Cortex of kidney (tissue), 1 donor: ENCODE measurements at places on chromosomes 2 and 18.

- no peak for DNase-seq
These were observed 5.3 kb downstream of the APOB start for GRCh38 chr2:21038403-21039073.

DNA sequence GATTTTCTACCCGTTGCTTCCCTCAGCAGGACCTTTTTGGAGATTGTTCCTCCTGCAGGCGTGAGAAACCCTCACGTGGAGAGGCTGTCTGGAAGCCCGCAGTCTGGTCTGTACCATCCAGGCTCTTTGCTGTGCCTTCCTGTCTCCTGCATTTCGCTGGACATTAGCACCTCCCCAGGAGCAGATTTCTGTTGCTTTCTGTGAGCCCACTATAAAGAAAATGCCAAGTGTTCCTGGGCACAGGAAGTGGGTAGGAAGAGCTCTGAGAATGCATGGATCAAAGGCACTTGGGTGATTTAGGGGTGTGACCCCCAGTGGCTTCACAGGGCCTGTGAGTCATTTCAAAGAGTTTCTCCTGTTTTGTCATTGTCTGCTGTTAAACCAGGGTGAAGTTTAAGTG, 27.3 kb downstream of the SPTBN1 start:
- no peak for DNase-seq

GRCh38 chr2:230981704-230982103, 14.2 kb upstream of the SPATA3 start:
- DNase-seq = no peak

- DNase-seq = no peak
These were observed 237.2 kb downstream of the INSIG2 start for GRCh38 chr2:118325321-118325955.

- DNase-seq = no peak
These were observed 25.2 kb downstream of the KIAA2012 start for GRCh38 chr2:202098291-202098690.

GRCh38 chr18:26425148-26425531, 123.2 kb downstream of the KCTD1 start:
- DNase-seq = no peak

- no peak for DNase-seq
These were observed 587.5 kb downstream of the XIRP2 start for GRCh38 chr2:167475791-167476190.

DNA sequence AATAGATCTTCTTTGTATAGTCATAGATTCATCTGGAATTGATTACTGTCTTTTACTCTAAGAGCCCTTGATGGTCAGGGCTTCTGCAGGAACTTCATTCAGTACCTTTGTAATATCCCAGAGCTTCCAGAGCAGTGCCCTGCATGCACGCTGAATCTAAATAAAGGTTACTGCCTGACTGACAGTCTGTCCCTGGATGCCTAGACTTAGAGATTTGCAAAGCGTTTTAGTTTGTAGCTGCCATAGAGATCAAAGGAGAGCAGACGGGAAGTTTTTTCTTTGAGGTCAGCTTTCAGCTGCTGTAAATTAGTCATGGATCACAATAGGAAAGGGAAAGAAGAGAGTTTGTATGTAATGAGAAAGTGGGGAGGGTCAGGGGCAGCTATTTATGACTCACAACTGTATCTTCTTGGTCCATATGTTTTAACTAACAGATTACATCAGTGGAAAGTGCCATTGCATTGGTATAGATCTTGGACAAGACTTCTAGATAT, 45.2 kb upstream of the NYAP2 start:
- no peak for DNase-seq

DNA sequence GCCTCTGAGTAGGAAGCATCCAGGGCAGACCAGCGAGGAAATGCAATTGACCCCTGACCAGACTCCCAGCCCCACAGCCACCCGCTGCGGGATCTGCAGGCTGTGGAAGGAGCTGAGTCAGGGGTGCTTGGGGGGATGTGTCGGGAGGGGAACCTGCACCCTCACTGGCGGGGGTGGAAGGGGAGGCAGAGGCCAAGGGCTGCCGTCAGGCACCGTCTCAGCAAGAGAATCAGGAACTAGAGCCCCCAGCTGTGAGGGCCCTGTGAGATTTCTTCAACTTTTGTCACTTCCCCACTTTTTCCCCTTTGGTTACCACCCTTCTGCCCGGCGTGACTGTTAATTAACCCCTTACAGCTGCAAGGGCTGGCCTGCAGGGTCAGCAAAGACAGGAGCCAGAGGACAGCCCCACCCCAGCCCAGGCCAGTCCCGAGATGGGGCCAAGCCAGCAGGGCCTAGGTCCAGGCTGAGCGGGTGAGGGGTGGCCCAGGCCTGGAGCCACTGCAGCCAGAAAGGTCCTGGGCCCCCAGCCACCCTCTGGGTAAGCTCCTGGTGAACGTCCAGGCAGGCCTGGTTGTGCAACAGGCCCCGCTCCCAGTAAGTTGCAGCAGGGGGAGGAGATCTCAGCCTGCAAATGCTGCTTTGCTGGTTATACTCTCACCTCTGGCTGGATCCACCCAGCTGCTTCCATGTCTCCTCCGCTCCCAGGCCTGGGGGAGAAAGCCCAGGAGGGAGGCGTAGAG, 147.0 kb upstream of the ID2 start:
- no peak for DNase-seq

- no peak for DNase-seq
These were observed 32.8 kb downstream of the KATNAL2 start for GRCh38 chr18:46950064-46950656.

DNA sequence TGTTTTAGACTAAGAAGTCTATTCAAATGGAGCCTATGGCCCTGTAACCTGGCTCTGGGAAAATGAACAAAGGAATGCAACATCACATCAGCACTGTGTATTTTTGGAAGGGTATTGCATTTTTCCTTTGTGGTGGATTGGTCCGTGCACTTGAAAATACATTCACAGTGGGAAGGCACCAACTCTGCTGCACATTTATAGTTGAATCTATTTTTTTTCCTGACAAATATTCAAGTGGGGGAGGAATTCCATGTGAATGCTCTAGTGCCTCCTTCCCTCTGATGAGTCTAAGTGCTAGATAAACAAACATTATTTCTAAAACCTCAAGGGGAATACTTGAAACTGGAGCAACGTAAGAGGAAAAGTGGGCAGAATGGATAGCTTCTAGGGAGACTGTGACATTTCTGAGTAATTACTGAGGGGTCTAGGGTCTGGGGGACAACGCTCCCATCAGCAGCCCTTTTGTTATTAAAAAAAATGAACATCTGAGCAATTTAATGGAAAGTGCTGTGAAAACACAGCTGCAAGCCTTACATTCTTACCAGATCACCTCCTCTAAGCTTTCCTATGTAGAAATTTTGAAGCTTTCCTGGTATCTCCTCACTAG, 208.2 kb downstream of the SLC8A1 start:
- no peak for DNase-seq

- no peak for DNase-seq
These were observed 27.7 kb upstream of the STEAP3 start for GRCh38 chr2:119195887-119196286.

DNA sequence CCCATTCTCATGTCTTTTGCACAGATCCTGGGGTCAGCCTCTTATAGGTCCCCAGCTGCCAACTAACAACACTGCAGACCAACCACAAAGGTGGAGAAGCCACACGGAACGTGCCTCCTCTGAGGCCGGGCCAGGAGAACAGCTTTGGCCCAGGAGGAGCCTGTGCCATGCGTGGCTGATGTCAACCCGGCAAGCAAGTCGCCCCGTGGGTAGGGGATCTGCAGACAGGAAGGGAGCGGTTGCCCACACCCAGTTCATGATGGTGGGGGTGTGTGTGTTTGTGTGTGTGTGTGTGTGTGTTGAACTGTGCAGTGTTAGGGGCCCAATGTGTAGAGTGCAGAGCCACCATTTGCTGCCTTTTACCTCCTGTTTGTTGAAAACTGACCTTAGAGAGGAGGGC, 2.4 kb upstream of the CLEC4F start:
- DNase-seq = no peak

GRCh38 chr2:237221443-237221842, 135.8 kb downstream of the COPS8 start:
- DNase-seq = no peak

DNA sequence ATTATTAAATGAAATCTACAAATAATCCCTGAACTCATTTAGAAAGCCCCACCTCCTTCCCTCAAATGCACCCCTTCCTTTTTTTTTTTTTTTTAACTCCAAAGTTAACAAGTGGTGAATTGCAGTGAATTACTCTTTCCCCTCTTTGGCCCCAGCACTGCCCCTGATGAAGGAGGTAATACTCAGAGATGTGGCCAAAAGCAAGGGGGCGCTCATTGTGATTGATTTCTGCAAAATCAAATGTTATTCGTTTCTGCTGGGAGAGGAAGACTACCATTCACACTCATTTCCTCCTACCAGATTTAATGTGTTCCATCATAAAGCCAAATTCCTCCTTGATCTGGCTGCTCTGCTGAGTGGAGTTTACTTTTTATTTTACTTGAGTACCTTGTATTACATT, 259.4 kb downstream of the GPD2 start:
- DNase-seq = no peak

DNA sequence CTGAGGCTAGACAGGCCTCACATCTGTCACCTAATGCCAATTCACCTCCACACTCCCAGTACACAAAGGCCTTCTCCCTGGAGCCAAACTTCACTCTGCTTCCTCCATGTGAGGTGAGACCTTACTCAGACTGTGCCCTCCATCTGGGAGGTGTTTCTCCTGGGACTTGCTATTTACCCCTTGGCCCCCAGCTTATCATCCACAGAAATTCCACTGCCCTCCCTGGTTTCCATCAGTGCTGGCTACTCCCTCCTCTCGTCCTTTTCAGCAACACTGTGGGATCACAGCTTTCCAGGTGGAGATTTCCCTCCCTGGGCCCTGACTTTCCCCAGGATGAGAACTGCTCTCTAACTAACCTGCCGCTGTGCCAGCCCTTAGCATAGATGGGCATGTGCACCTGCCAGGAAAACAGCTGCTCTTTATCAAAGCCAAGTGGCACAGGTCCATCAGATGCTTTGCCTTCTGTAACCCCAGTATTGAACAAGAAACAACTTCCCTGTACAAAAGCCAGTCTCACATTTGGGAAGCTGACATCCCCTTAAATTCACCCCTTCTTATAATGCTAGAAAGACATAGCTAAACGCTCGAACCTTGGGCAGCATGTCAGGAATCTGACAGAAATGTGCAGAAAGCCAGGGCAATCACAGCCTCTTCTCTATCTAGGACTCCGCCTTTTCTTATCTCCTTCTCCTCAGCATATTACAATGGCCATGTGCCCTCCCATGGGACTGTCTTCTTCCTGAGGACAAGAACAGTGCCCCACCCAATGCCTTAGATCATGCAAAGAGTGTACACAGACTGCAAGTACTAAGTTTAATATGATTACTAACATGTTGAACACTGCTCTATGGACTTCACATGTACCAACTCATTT, 535.5 kb upstream of the ID2 start:
- DNase-seq = no peak

DNA sequence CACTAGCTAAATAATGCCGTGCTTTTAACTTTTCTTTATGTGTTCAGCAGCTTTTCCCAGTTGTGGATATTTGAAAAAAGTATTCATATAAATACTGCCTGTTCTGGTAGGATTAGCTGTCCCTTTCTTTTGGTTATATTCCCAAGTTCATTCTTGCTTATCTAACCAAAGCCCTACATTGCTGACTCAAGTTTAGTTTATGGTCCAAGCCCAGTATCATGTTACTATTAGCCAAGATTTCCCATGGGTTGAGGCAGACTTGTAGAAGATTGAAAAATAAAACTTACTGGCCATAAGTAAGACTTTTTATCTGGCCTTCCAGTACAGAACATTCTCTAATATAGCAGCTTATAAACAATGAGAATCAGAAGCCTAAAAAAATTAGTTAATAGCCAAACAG, 49.7 kb upstream of the NFE2L2 start:
- no peak for DNase-seq

DNA sequence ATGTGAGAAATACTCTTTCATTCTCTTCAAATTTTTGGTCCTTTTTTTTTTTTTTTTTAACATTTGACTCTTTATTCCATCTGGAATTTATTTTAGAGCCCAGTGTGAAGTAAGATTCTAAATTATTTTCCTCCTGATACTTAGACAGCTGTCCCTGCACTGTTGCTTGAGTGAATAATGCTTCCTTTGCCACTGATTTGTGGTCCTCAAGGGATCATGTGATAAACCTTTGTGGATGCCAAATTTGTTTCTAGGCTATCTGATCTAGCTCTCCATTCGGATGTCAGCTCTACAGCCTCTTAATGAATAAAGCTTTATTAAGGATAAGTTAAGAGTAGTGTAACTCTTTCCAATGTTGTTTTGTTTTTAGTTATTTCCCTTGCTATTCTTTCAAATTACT, 142.3 kb downstream of the SMAD7 start:
- DNase-seq = no peak

- DNase-seq = no peak
These were observed 721 bp downstream of the FHOD3 start for GRCh38 chr18:36298126-36298741.

- DNase-seq = no peak
These were observed 890.5 kb downstream of the CNTNAP5 start for GRCh38 chr2:124915567-124915966.

- no peak for DNase-seq
These were observed 3.6 kb downstream of the SH3RF3 start for GRCh38 chr2:109132626-109133025.

DNA sequence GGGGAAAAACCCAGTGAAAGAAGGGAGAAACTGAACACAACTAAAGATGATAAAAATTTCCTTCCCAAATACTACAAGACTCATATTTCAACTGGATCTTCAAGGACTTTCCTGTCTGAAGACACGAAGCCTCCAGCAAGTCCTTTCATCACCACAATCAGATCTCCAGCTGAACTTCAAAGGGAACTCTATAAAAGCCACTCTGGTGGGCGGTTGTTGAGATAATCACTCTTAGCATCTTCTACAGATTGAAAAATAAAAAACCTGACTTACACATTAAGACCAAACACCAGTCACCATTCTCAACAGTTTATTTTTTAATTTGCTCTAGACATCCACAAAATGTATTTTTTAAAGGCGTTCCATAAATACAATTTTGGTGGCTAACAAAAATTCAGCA, 4.4 kb downstream of the REV1 start:
- DNase-seq = no peak

- no peak for DNase-seq
These were observed 21.5 kb downstream of the ADNP2 start for GRCh38 chr18:80130555-80130954.

DNA sequence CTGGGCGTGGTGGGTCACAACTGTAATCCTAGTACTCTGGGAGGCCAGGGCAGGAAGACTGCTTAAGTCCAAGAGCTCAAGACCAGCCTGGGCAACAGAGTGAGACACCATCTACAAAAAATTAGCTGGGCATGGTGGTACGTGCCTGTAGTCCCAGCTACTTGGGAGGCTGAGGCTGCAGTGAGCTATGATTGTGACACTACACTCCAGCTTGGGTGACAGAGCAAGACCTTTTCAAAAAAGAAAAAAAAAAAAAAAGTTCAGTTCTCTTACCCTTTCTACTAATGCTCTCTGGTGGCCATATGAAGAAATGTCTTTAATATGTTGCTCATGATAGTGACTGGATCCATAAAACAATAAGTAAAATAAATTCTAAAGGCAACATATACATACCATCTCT, 14.9 kb downstream of the TYW5 start:
- DNase-seq = no peak
